Hepatocyte (in vitro differentiated cells): ENCODE measurements at places on chromosomes 13 and 19. TPM values are rescaled to one million over a fixed set of nuclear protein-coding genes. Genes with fewer than 3 reads are reported as not detected.

The LILRA5 gene
- not detected in 2 replicates for polyA plus RNA-seq

The ZSCAN4 gene
- polyA plus RNA-seq: not detected in 2 replicates

DNA sequence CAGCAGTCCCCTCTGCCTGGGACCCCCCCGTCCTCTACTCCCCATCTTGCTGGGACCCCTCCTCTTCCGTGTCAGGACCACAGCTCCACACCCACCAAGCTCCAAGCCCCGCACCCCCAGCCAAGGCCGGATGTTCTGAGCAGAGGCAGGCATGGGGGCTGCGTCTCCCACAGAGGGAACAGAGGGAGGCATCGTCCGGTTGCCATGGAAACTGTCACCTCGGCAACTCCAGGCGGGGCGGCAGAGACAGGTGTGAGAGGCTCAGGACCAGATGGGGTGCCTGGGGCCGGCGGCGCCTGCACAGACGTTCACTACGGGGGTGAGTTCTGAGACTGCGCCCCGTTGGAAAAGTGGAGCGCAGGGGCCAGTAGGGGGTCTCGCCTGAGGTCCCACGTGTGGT lies 5.4 kb downstream of the RNU6-9 start:
- H3K27me3 ChIP-seq: no peaks in the 10 kb centered on the region
- DNase-seq: no peak
- H3K36me3 ChIP-seq: no peaks in the 10 kb centered on the region
- H3K27ac ChIP-seq: no peak overlapping the region

The PCDH8 gene
- polyA plus RNA-seq: 0.19 and 0.85 TPM in 2 replicates

DNA sequence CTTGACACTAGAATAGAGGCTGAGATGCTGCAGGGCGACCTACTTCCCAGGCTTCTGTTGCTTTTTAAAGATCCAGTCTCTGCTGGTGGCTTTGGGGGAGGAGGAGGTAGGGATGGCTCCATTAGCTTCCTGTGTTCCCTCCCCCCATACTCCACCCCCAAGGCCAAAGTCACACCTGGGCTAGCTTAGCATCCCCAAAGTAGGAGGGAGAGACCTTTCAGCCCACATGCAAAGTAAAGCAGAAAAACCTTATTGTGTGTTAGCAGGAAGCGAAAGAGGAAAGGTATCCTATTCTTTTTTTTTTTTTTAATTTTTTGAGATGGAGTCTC lies 3.2 kb upstream of the TNPO2 start:
- H3K4me3 ChIP-seq: no peak overlapping the region
- H3K27me3 ChIP-seq: no peaks in the 10 kb centered on the region
- no peaks in the 10 kb centered on the region for H3K36me3 ChIP-seq

DNA sequence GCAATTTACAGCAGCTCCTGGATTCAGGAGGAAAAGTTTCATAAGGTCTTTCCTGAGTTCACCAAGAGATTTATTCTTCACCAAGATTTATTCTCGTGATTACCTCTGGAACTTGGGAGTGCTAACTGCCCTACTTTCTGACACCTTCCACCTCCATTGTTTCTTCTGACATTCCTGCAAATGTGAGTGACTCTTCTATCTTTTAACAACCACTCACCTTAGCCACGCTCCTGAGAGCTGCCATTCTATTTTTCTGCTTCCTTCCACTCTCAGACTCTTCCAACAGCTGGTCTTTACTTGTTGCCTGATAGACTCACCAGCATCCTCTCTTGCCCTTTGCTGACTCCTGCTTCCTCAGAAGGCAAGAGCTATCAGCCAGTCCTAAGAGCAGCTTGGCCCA lies 11.5 kb upstream of the CBY2 start:
- no peak overlapping the region for H3K27ac ChIP-seq
- no peak for DNase-seq
- H3K4me1 ChIP-seq: no peaks in the 10 kb centered on the region
- H3K4me3 ChIP-seq: no peak overlapping the region

GRCh38 chr13:22925881-22926747 lies 254.7 kb upstream of the SGCG start:
- no peaks in the 10 kb centered on the region for H3K27me3 ChIP-seq
- H3K4me1 ChIP-seq: no peaks in the 10 kb centered on the region
- no peaks in the 10 kb centered on the region for H3K36me3 ChIP-seq
- peak overlapping the region; percentile 53 for H3K27ac ChIP-seq

GRCh38 chr13:45510672-45511071 lies 45.9 kb downstream of the COG3 start:
- no peak overlapping the region for H3K4me3 ChIP-seq
- H3K4me1 ChIP-seq: no peaks in the 10 kb centered on the region
- no peak for DNase-seq
- no peaks in the 10 kb centered on the region for H3K27me3 ChIP-seq
- H3K27ac ChIP-seq: no peak overlapping the region

The PSG6 gene
- polyA plus RNA-seq: not detected in 2 replicates

The DNAAF3 gene
- 3.8 and 4.9 TPM in 2 replicates for polyA plus RNA-seq

GRCh38 chr19:50147462-50148423 lies 15.3 kb downstream of the IZUMO2 start:
- peak; percentile 90 for DNase-seq
- no peaks in the 10 kb centered on the region for H3K36me3 ChIP-seq
- peak overlapping the region; percentile 48 for H3K27ac ChIP-seq
- H3K4me1 ChIP-seq: no peaks in the 10 kb centered on the region

The C1QTNF9 gene
- polyA plus RNA-seq: not detected in 2 replicates

The MAP4K1 gene
- polyA plus RNA-seq: 2.6 and 4.5 TPM in 2 replicates

- peaks cover 53% of the 10 kb centered on the region for H3K4me1 ChIP-seq
- DNase-seq: no peak
- no peaks in the 10 kb centered on the region for H3K27me3 ChIP-seq
- no peak overlapping the region for H3K4me3 ChIP-seq
These were observed 32.7 kb downstream of the MBNL2 start for GRCh38 chr13:97254816-97255215.

GRCh38 chr19:31578326-31578725 lies 229.1 kb upstream of the TSHZ3 start:
- H3K27ac ChIP-seq: no peak overlapping the region
- DNase-seq: no peak
- no peaks in the 10 kb centered on the region for H3K4me1 ChIP-seq
- no peak overlapping the region for H3K4me3 ChIP-seq
- H3K36me3 ChIP-seq: no peaks in the 10 kb centered on the region
- no peaks in the 10 kb centered on the region for H3K27me3 ChIP-seq

- H3K27ac ChIP-seq: no peak overlapping the region
- no peaks in the 10 kb centered on the region for H3K36me3 ChIP-seq
- H3K4me1 ChIP-seq: no peaks in the 10 kb centered on the region
These were observed 45.0 kb downstream of the SLC7A1 start for GRCh38 chr13:29550430-29550988.

DNA sequence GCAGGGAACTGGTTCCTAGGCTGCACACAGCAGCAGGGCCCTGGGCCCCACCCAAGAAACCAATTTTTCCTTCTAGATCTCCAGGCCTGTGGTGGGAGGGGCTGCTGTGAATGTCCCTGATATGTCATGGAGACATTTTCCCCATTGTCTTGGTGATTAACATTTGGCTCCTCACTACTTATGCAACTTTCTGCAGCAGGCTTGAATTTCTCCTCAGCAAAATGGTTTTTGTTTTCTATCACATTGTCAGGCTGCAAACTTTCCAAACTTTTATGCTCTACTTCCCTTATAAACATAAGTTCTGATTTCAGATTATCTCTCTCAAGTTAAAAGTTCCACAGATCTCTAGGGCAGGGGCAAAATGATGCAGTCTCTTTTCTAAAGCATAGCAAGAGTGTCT lies 310.2 kb upstream of the PCDH20 start:
- no peaks in the 10 kb centered on the region for H3K36me3 ChIP-seq
- no peak overlapping the region for H3K4me3 ChIP-seq

The TTC9B gene
- 0.21 and 0.33 TPM in 2 replicates for polyA plus RNA-seq

DNA sequence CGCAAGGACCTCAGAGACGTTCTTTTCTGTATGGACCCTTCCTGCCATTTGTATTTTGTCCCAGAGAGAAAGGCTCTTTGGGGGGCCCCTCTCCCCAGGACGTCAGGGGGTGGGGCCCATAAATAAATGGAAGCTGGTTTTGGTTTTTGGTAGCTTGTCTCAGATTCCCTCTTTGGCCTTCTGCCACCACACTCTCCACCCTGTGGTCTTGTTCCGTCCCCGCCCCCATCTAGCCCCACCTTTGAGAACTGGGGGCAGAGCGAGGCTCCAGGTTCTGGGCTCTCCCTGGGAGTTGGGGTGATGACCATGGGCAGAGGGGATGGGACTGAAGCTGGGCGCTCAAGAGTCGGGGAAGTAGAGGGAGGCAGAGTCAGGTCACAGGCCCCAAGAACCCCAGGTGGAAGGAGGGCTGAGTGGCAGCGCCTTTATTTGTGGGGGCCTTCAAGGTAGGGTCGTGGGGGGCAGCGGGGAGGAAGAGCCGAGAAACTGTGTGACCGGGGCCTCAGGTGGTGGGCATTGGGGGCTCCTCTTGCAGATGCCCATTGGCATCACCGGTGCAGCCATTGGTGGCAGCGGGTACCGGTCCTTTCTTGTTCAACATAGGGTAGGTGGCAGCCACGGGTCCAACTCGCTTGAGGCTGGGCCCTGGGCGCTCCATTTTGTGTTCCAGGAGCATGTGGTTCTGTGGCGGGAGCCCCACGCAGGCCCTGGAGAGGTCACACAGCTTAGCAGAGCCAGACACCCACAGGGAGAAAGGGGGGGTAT lies 3.3 kb downstream of the ISYNA1 start:
- H3K27me3 ChIP-seq: no peaks in the 10 kb centered on the region
- H3K4me1 ChIP-seq: peaks cover 60% of the 10 kb centered on the region
- DNase-seq: no peak
- peak overlapping the region; percentile 85 for H3K27ac ChIP-seq

- DNase-seq: no peak
- H3K36me3 ChIP-seq: no peaks in the 10 kb centered on the region
- peaks cover 2% of the 10 kb centered on the region for H3K27me3 ChIP-seq
- no peak overlapping the region for H3K4me3 ChIP-seq
- H3K4me1 ChIP-seq: no peaks in the 10 kb centered on the region
- no peak overlapping the region for H3K27ac ChIP-seq
These were observed 55.7 kb upstream of the ZNF507 start for GRCh38 chr19:32289566-32290210.

The KIR2DL4 gene
- not detected in 2 replicates for polyA plus RNA-seq

The S1PR5 gene
- polyA plus RNA-seq: 0.38 and 0.75 TPM in 2 replicates

The SIGLEC12 gene
- 0.11 and 0.29 TPM in 2 replicates for polyA plus RNA-seq

GRCh38 chr13:98626298-98626935 lies 49.5 kb upstream of the STK24 start:
- no peaks in the 10 kb centered on the region for H3K4me1 ChIP-seq
- H3K4me3 ChIP-seq: no peak overlapping the region
- H3K27me3 ChIP-seq: no peaks in the 10 kb centered on the region
- H3K36me3 ChIP-seq: no peaks in the 10 kb centered on the region

- no peaks in the 10 kb centered on the region for H3K27me3 ChIP-seq
- H3K27ac ChIP-seq: no peak overlapping the region
- H3K4me1 ChIP-seq: no peaks in the 10 kb centered on the region
- DNase-seq: no peak
- peak overlapping the region; percentile 51 for H3K4me3 ChIP-seq
These were observed 549 bp downstream of the ZNF583 start for GRCh38 chr19:56404705-56405056.

DNA sequence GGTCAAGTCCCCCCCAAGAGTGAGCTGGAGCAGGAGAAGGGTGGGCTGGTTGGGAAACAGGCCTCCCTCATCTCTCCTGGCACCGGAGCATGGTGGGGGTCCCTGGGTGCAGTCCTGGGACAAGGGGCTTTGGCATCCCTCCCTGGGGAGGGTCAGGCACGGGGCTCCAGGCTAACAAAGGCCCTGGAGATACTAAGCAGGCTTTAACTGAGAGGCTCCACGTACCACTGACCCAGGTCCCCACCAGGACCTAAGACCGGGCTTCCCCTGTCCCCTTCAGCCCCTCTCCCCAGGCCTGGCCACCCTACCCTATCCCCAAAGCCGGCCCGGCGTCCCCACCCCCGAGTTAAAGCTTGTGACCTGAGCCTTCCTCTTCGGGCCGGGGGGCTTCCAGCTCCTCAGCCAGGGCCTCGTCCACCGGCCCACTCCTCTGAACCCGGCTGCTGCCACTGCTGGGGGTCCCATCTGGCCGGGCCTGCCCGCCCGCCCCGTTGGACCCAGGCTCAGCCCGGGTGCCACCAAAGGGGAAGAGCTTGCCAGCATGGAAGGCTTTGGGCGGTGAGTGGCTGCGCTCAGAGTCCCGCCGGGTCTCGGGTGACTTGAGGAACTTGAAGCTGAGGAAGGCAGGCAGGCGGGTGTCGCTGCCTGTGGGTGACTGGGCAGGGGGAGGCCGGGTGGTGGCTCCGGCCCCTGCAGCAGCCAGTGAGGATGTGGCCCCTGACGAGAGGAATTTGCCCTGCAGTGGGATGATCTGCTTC lies 10.1 kb downstream of the ANO8 start:
- peak; percentile 5 for DNase-seq
- H3K27ac ChIP-seq: no peak overlapping the region
- H3K4me1 ChIP-seq: peaks cover 12% of the 10 kb centered on the region
- H3K27me3 ChIP-seq: no peaks in the 10 kb centered on the region
- H3K4me3 ChIP-seq: no peak overlapping the region
- no peaks in the 10 kb centered on the region for H3K36me3 ChIP-seq

The PSG11 gene
- polyA plus RNA-seq: not detected in 2 replicates

DNA sequence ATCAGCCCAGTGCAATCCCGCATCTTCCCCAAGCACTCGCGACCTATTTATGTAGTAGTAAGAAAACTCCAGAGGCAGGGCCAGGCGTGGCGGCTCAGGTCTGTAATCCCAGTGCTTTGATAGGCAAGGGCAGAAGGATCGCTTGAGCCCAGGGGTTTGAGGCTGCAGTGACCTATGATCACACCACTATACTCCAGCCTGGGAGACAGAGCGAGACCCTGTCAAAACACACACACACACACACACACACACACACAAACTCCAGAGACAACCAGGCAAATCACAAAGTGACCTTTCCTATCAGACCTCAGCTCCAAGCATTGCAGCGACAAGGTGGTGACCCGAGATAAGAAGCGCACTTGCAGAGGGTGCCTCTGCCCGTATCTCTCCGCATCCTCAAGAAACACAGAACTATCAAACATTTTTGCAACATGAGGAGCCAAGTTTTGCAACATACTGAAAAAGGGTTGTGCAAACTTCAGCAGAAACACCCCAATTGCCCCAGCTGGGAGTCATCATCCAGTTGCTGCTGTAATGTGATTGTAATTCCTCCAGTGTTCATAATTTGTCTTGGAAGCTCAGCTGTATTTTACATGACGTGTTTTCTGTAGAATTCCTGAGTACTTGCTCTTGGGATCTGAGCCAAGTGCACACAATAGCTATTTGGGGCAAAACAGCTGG lies 8.7 kb upstream of the KLF2 start:
- H3K4me1 ChIP-seq: peaks cover 19% of the 10 kb centered on the region
- H3K4me3 ChIP-seq: no peak overlapping the region
- H3K36me3 ChIP-seq: no peaks in the 10 kb centered on the region

The KLK4 gene
- polyA plus RNA-seq: 0.28 and 0.33 TPM in 2 replicates

The RNF225 gene
- polyA plus RNA-seq: 0.47 TPM in 1 of 2 replicates, not detected in the other
